ENCODE measurements at places on chromosomes 16 and 17.

- DNase-seq, result no peak
These were observed 19.7 kb downstream of the DEXI start for GRCh38 chr16:10922328-10923145.

GRCh38 chr17:17228521-17229279 lies 8.3 kb downstream of the FLCN start:
- DNase-seq, result no peak

- no peak for DNase-seq
These were observed 499.8 kb upstream of the CDH11 start for GRCh38 chr16:65621640-65622039.

- DNase-seq, result no peak
These were observed 16.3 kb upstream of the ZFPM1 start for GRCh38 chr16:88436796-88437195.

- no peak for DNase-seq
These were observed 11.3 kb downstream of the TIMM22 start for GRCh38 chr17:1008008-1008761.

GRCh38 chr16:56898847-56899246 lies 33.1 kb upstream of the HERPUD1 start:
- no peak for DNase-seq

DNA sequence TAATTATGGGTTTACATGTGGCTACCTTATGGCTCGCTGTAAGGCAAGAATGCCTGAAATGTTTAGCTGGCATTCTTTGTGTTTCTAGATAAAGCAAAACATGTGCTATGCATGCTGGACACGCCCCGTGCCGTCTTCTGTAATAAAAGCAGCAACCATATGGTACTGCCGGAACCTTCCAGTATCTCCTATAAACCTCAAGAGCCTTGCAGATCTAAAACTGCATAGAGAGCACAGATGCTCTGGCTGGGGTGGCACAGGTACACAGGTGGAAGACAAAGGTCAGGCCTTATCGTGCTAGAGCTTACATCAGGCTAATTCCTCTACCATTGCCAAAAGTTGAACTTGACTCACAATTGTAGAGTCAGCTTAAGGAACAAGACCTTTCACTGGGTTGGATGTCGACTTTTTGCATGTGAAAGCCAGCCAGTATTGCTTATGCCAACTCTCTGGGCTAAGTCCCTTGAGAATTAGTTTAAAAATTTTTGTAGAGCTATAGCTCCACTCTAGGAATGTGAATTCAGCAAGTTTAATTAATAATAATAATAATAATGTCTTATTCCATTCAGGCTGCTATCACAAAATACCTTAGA lies 187.4 kb upstream of the CACNG5 start:
- DNase-seq, result no peak

DNA sequence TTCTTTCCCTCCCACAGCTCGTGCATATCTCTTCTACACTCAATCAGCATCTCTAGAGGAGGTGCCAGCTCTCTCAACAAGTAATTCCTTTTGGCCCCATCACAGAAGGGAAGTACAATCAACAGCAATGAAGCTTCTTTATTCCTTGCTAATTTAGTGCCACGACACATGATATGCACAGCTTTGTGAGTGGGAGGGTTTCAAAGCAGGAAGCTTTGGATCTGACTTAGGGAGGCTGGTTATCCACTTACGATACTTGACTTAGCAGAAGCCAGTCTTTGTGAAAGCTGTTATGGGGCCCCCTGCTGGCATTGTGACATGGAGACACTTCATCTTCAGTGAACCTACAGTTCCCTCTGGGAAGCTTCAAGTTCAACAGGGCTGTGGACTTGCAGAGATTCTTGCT lies 81.0 kb downstream of the TMEM100 start:
- peak; percentile 20 for DNase-seq

DNA sequence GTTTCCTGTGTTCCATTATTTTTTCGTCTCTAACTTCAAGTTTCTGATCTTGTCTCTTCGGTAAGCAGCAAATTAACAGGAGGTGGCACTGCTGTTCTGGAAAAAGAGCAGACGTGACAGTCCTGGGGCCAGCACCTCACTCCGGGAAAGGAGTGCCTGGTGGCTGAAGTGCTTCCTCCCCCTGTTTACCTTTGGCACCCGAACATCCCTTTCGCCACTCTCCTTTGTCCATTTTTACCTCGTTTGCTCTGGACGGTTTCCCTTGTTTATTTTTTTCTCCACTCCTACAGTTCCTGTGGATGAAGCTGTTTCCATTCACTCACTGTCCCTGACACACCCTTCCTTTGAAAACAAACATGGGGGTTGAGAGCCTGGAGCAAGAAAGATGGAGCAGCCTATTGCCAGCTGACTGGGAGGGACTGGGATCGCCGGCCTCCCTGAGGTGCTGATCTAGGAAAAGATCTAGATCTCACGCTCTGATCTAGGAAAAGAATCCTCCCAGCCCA lies 12.6 kb downstream of the SAP30BP start:
- no peak for DNase-seq

DNA sequence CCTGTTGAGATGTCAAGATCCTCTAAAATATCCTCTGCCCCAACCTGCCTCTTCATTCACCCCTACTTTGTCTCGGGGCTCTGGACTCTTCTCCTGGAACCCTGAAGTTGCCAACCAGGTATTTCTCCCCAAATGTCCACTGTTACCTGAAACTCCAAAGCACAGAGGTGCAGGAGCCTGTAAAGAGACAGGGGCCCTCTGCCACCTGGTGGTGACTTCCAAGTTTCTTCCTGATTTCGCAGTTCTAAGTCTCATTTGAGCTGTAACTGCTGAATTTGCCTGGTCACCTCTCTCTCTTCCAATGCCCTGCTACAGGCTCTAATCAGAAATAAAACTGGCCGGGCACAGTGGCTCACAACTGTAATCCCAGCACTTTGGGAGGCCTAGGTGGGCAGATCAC lies 77.1 kb upstream of the RCVRN start:
- no peak for DNase-seq

DNA sequence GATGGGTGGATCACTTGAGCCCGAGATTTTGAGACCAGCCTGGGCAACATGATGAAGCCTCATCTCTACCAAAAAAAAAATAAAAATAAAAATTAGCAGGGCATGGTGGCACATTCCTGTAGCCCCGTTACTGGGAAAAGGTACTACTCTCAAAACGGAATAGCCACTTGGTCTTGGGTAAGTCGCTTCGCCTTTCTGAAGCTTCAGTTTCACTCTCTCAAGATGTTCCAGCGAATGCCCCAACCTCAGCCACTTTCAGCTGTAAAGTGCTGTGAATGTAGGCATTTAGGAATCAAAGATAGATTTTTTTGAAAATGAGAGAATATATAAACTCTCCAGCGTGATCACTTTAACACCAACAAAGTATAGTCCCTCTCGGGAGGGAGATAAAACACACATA lies 154.1 kb upstream of the HS3ST3A1 start:
- DNase-seq, result no peak

DNA sequence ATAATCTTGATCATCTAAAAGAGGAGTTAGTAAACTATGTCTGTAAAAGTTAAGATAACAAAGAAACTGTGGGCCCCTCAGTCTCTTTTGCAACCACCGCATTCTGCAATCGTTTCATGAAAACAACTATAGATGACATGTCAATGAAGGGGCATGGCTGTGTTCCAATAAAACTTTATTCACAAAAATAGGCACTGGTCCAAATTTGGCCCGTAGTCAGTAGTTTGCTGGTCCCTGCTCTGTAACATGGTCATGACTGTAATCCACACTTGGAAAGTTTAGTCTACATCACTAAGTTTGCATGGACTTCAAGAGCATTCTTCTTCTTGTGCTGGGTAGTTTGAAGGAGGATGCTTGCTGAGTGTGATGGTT lies 299.3 kb upstream of the PSMD7 start:
- no peak for DNase-seq

DNA sequence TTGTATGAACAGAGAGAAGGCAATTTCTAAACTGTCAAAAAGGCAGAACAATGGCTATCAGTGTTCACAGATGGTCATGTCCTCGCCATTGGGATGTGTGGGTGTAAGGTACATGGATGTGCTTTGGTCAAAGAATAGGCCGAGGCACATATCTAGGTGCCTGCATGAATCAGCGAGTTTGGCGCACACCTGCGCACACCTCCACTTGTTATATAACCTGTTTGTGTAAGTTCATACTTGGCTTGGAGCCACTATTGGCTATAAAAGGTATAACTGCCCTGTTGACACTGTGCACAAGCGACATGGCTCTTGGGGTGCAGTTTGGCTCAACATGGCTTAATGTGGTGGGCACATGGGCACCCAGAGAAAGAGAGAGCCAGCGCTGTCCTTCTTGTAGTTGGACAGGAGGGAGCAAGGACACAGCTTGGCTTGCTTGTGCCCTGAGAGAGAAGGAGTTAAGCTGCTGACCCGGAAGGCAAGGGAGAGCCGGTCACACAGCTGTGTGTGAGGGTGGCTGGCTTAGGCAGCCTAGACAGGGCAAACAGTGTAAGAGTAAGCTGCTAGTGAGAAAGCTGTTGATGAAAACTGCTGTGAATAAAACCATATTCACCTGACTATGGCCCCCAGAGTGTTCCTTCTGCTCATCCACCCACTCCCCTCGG lies 499.1 kb downstream of the KCNJ2 start:
- DNase-seq, result no peak

DNA sequence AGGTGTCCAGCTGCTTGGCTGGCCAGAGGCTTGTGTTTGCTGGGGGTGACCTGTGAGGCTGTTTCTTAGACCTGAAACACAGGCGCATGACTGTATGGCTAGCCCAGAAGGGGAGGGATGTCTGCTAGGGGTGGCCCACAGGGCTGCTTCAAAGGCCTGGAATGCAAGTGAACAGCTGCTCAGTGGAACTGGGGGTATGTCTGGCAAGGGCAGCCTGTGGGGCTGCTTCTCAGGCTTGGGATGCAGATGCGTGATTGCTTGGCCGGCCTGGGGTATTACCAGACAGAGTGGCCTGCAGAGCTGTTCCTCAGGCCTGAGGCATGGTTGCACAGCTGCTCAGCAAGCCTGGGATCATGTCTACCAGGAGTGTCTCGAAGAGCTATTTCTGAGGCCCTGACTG lies 20.5 kb downstream of the TANC2 start:
- no peak for DNase-seq

GRCh38 chr17:67639979-67640378 lies 77.8 kb upstream of the NOL11 start:
- no peak for DNase-seq

GRCh38 chr17:29049541-29050145 lies 6.7 kb downstream of the PIPOX start:
- no peak for DNase-seq

DNA sequence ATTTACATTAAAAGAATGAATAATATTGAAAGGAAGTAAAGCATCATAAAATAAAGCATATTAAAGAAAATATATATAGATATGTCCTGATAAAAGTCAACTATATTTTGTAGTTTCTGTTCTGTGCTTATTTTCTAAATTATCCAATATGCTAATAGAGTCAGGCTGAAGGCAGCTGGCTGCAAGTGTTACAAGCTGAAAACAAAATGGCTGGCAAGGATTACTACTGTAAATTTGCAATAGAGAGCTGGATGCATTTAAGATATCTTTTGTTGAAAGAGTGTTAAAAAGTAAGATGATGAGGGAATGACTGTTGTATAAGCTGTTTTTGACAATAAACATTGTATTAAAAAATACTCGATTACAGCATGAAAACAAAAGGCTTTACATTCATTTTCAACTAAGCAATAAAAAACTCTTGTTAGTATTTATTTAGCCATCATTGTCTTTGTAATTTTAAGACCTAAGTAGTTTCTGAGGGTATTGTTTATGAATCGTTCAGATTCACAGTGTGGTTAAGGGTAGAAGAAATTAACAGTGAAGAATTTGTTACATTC lies 76.3 kb downstream of the TANC2 start:
- no peak for DNase-seq

GRCh38 chr17:74582633-74583032 lies 9.4 kb downstream of the CD300LD start:
- no peak for DNase-seq

DNA sequence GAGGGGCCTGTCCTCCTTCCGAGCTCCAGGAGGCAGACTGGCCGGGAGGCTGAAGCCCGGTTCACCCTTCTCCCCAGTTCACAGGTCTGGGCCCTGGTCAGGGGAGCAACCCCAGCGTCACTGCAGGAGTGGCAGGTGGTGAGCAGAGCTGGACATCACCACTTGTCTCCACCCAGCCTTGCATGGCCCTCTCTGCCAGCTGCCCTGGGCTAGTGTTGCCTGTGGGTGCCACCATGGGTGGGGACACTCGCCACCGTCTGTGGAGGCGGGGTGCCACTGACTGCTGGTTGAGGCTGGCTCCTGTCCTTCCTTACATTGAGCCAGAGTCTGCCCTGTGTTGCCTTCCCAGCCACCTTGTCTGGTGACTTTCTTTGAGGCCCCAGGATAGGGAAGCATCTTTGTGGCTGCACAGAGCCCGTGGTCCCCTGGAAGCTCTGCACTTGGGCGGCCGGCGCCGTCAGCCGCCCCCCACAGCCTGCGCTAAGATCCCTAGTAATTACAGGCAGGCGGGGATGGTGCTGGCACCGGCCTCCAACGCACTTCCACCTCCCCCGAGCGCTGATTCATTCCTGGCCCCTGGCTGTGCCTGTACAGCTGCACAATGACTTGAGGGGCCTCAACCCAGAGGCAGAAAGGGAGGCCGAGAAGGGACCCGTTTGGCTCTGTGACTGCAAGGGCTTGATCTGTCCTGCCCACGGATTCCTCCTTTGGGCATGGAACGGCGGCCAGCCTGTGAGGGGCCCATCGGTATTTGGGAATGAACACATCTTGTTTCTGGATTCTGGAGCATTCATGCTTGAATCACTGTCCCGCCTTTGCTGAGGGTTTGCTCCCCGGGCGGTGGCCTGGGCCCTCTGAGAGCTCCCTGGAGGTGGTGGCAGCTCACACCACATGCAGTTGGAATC lies 5.2 kb downstream of the BAIAP2 start:
- no peak for DNase-seq

DNA sequence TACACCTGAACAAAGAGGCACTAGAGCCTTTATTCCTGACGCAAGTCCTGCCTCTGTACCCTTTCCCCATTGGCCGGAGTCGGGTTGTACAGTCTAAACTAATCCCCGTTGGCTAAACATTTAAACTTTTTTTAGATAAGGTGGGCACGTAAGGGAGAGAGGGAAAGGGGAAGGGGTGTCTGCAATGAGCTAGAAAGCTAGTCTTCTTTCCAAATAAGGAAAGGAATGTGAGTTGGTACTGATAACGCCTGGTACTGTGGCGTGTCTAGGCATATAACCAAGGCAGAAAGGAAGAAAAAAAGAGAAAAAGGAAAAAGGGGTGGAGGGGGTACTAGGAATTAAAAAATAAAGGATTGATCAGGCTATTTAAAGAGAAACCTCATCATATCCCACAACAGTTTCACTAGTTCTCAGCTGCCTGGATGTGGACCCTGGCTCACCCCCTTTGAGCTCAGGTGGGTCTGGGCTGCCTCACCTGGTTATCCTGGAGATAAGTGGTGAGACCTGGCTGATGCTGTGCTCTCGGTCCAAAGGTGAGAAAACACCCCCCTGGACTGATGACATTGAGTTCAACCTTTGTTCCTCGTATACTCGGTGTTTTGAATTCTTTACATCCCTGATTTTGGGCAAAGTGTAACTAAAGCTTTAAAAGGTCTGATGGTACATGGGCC lies 90.9 kb upstream of the EEF2KMT start:
- DNase-seq, result no peak

DNA sequence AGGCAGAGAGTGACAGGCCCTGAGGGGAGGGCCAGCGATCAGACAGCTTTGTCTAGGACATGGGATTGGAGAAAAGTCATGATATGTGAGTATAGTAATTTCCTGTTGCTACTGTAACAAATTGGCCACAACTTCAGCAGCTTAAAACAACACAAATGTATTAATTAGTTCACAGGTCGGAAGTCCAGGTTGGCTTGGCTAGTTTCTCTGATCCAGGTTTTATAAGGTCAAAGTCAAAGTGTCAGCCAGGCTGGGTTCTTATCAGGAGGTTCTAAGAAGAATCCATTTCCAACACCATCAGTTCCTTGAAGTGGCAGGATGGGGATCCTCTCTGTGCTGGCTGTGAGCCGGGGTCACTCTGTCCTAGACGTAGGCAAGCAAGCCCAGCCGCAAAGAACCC lies 76.2 kb upstream of the SEC14L1 start:
- DNase-seq, result no peak

Measured in activated naive CD4-positive, alpha-beta T cell treated with anti-CD3 and anti-CD28 coated beads, Interleukin-2, amount 50 U/mL, for 16 hours (primary cell).